ENCODE measurements at places on chromosomes 4 and X. TPM values are rescaled to one million over a fixed set of nuclear protein-coding genes. Genes with fewer than 3 reads are reported as not detected.

DNA sequence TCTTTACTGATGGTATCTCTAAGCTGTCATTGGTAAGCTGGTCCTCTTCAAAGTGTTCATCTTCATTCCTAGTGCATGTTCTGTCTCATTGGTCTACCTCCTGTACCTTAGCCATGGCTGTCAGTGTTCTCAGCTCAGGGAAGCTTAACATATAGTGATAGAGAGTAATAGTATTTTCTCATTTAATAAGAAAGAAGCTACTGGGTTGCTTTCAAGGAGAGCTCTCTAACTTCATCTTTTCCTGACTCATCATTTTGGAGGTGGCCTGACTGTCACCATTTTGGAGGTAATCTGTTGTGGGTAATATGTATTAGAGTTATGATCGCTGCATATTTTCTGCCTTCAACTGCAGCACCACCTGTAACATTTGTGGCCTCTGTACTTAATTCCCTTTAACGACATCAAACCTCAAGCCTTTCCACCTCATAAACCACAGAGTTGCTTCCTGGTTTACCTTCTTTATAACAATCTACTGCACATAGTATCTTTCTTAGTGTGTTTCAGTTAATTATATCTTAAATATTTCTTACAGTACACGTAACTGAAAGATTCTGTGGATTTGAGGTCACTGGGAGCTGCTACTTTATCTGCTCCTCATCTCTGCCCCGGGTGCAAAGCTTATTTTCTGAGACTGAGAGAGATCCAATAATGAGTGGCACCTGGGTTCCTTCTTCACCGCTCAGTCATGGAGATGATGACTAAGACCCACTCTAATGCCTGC, 474.0 kb upstream of the TECRL start:
- DNase-seq = no peak

DNA sequence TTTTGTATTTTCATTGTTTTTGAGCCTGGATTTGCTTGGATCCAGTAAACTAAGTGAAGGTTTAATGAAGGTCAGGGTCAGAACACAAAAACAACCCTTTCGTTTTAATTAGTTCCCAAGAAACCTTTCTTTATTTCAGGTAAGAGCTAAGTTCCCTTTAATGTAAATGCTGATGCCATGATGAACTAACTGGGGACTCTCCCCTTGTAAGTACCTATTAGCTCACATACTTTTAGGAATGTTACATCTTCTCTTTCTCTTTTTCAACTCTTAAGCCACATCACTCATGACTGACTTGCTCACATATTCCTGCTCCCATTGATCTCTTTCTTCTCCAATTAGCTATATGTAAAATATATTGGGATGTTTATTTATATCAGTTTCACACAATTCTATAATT, 673.1 kb upstream of the CPEB2 start:
- no peak for DNase-seq

GRCh38 chrX:5145957-5146356, 1082.7 kb downstream of the NLGN4X start:
- DNase-seq = no peak

GRCh38 chr4:80033581-80033980, 39.4 kb downstream of the ANTXR2 start:
- DNase-seq = no peak

DNA sequence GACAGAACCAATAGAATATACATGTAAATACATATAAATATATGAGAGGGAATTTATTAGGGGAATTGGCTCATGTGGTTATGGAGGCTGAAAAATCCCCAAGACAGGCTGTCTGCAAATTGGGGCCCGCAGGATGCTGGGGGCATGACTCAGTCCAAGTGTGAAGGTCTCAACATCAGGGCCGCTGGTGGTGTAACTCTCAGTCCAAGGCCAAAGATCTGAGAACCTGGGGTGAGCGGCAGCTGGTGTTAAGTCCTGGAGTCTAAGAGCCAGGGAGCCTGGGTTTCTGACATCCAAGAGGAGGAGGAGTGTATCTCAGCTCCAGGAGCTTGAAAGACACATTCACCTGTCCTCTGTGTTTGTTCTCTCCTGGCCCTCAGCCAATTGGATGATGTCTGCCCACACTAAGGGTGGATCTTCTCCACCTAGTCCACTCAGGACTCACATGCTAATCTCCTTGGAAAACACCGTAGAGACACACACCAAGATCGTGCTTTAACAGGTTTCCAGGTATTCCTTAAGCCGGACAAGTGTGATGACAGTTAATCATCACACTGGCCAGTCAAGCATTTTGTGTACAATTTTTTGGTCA, 28.9 kb downstream of the TIGD2 start:
- no peak for DNase-seq

- DNase-seq = no peak
These were observed 99.2 kb upstream of the RAB40AL start for GRCh38 chrX:102837847-102838246.

DNA sequence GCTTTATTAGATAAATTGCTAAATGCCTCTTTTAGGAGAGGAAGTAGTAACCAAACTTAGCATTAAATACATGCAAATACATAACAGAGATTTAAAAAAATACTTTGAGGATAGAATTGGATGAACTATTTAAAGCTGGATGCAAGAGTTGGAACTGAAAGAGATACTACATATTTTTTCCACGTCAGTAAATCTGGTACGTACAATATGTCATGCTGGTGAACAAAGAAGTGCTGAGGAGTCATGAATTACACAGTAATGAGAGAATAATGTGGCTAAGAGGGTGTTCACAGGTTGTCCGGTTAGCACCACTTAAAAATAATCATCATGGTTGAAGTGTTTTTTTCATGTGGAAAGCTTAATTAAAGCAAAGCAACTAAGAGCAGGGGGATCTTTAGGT, 184.1 kb upstream of the FRMPD4 start:
- no peak for DNase-seq

DNA sequence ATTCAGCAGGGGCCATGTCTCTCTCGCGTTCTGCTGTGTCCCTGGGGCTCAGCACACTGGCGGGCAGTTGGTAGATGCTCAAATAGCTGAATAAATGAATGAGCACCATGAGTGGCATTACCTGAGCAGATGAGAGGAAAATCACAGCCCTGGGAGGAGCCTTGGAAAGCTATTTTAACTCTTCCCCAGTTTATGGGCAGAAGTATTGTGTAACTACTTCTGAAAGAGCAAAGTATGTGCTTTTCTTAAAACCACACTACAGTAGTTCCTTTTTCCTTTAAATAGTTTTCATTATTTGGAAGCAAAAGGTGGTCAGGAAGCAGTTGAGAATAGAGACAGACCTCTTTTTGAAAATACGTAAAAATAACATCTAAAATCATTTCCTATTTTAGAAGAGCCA, 3.0 kb upstream of the PLAC1 start:
- DNase-seq = no peak

VSIG4 gene
- total RNA-seq = not detected
